ENCODE measurements at places on chromosomes 7 and 10.

- DNase-seq = no peak
Observed at GRCh38 chr10:133452453-133452852, 1.3 kb upstream of the SCART1 start.

DNA sequence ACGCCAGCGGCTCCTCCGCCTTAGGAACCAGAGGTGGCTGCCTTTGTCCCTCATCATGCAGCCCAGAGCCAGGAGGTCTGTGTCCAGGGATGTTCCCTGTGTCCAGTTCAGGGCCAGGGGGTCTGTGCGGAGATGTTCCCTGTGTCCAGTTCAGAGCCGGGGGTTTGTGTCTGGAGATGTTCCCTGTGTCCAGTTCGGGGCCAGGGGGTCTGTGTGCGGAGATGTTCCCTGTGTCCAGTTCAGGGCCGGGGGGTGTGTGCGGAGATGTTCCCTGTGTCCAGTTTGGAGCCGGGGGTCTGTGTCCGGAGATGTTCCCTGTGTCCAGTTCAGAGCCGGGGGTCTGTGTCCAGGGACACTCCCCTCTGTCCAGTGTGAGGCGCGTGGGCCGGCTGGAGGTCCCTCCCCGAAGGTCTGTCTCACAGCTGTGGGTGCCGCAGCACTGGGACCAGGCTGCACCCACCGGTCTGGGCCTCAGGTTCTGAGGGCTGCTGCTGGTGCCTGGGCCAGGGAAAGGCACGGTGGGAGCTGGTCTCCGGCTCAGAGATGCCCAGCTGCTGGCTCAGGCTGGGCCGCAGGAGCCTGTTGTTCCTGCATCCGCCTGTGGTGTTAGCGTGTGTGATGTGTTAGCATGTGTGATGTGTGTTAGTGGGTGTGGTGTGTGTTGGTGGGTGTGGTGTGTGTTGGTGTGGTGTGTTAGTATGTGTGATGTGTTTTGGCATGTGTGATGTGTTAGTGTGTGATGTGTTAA lies 67.9 kb upstream of the CFAP46 start:
- DNase-seq = no peak

GRCh38 chr7:25349283-25350017 lies 121.2 kb upstream of the NPVF start:
- DNase-seq = no peak

DNA sequence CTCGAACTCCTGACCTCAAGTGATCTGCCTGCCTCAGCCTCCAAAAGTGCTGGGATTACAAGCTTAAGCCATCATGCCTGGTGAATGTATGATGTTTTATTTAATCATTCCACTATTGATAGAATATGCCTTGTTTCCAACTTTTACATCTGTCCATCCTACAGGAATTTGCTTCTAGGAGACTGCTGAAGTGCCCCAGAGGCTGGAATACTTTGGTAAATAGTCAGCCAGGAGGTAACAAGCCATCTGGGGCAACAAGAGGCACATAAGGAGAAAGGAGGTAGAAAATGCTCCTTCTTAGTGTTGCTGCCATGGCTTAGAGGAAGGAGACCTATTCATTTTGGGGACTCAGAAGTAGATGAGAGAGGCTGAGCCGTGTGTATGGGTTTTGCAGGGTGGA lies 14.8 kb downstream of the PLCE1 start:
- DNase-seq = no peak

GRCh38 chr7:34361663-34362250 lies 296.3 kb upstream of the NPSR1 start:
- DNase-seq = no peak

Data from stimulated activated CD8-positive, alpha-beta memory T cell treated with anti-CD3 and anti-CD28 coated beads, Interleukin-12 subunit alpha, Interleukin-12 subunit beta, amount 100 ng/mL, for 4 hours (primary cell).